ENCODE measurements at places on chromosomes 11 and 22.

- no peak for DNase-seq
Observed at GRCh38 chr11:77201991-77202841, 74.2 kb downstream of the MYO7A start.

DNA sequence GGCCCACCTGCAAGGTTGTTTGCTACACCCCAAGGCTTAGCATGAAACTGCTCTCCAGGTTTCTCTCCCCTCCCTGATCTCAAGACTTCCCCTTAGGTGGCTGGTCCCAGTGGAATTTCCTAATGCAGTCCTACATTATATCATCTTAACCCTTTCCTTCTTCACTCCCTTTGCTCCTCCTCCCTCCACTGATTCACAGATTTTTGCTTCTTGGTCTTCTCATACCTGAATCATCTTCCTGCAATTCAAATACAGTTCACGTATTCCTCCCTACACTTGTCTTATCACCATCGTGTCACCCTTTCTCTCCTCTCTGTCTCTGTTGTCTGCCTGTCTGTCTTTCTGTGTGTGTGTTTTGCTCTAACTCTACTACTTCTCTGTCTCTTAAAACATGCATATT is 17.0 kb downstream of the MMP10 start:
- no peak for DNase-seq

GRCh38 chr11:120712014-120712413 is 200.5 kb downstream of the GRIK4 start:
- DNase-seq = no peak

DNA sequence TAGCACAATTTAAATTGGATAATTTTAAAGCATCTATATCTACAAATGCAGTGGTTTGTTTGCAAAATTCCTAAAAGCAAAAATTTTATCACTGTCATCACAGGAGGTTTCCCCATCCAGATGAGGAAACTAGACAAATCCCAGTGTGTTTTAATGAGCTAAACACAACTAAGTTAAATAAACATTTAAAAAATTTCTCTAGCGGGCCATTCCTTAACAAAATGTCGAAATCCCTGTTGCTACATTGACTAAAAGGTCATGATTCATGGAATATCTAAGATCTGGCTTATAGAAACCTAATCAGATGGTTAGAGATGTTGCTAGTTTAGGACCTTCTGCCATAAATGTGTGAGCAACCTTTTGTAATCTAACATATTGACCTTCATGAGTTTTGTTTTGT is 107.3 kb upstream of the BDNF start:
- DNase-seq = no peak

DNA sequence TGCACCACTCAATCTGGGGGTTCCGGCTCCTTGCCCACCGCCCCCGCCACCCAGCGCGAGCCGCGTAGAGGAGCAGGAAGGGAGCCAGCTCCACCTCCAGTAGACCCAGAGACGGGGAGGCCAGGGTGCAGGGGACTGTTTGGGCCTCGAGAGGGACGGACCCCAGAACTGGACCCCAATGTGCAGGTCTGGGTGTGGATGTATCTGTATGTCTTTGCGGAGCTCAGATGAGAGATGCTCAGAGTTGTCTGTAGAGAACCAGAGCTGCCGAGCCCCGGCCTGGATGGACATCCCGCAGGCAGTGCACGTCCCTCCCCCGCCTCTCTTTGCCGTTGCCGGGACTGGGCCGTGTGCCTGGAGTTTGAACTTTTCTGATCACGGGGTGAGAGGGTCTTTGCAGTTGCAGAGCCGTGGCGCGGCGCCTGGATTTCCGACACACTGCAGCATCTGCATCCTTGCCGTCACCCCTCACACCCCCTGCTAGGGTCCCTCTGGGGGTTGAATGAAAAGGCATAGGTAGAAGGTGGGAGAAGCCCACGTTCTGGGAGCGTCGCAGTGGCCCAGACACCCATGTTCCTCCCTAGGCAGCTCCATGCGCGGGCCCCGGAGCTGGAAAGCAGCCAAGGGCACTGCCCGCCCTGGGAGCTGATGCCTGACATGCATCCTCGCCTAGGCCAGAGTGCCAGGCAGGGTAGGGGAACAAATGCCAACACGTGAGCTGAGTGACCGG is 105.2 kb downstream of the KCNQ1 start:
- no peak for DNase-seq

- peak; percentile 82 for DNase-seq
Observed at GRCh38 chr22:42519525-42520401, at the start of gene RRP7A. Gene RRP7A, minus strand, starts transcription at chr22:42519796. Its CDS starts 10 bp downstream, at chr22:42519786.

- DNase-seq = no peak
Observed at GRCh38 chr11:11756718-11757117, 85.1 kb upstream of the USP47 start.

GRCh38 chr22:27885977-27886842 is 32.8 kb downstream of the PITPNB start:
- DNase-seq = peak; percentile 13

GRCh38 chr11:96317985-96318384 is 25.0 kb downstream of the MAML2 start:
- DNase-seq = no peak
